ENCODE measurements at places on chromosomes 11 and 22. TPM values are rescaled to one million over a fixed set of nuclear protein-coding genes. Genes with fewer than 3 reads are reported as not detected.

DNA sequence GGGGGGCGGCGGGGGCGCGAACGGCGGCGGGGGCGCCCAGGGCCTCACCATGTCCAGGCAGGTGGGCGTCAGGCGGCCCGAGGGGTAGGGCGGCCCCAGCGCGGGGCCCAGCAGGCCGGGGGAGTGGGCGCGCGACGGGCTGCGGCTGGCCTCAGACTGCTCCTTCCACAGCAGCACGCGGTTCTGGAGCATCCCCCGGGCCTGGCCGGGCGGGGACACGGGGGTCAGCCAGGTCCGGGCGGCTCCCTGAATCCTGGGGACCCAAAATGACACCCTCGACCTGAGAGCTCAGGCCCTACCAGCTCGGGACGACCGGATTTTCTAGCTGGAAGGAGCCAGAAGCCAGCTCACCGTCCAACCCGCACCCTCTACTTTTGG, 5.5 kb upstream of the SLC16A8 start:
- no peaks in the 10 kb centered on the region for H3K27me3 ChIP-seq
- no peak for DNase-seq
- no peaks in the 10 kb centered on the region for H3K4me1 ChIP-seq
- no peaks in the 10 kb centered on the region for H3K36me3 ChIP-seq

DNA sequence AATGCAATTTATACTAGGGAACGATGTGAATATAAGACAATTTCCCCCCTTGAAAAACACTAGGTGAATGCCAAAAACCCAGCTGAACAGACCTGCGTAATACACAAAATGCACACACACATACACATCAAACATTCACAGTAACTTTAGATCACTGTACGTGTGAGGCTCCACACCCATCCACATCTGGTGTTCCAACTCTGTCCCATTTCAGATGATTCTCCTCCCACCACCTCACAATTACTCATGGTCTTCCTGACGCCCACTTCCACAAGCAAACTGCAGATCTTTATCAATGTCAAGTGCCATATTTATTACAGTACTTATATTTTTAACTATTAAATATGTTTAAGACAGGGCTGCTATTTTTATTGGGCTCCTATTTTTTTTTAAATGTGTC, 57.8 kb upstream of the TENM4 start:
- no peaks in the 10 kb centered on the region for H3K4me1 ChIP-seq
- H3K4me3 ChIP-seq: no peak overlapping the region
- H3K27me3 ChIP-seq: no peaks in the 10 kb centered on the region
- H3K36me3 ChIP-seq: no peaks in the 10 kb centered on the region
- no peak overlapping the region for H3K27ac ChIP-seq
- DNase-seq: peak; percentile 57

GRCh38 chr11:101582989-101583250, 887 bp downstream of the TRPC6 start:
- H3K27ac ChIP-seq: peak overlapping the region; percentile 55
- DNase-seq: peak; percentile 23
- H3K27me3 ChIP-seq: no peaks in the 10 kb centered on the region

DNA sequence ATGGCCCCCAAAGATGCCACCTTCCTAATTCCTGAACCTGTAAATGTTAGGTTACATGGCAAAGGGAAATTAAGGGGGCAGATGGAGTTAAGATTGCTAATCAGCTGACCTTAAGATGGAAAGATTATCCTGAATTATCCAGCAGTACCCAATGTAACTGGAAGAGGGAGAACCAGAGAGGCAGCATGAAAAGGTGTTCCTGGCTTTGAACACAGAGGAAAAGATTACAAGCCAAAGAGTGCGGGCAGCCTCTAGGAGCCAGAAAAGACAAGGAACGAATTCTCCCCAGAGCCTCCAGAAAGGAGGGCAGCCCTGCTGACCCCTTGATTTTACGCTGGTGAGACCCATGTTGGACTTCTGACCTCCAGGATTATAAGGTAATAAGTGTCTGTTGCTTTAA, 15.1 kb upstream of the THRSP start:
- peaks cover 9% of the 10 kb centered on the region for H3K4me1 ChIP-seq
- no peaks in the 10 kb centered on the region for H3K27me3 ChIP-seq
- no peaks in the 10 kb centered on the region for H3K36me3 ChIP-seq
- no peak overlapping the region for H3K4me3 ChIP-seq
- H3K27ac ChIP-seq: no peak overlapping the region

The SLC15A3 gene
- total RNA-seq: 29.9 TPM

DNA sequence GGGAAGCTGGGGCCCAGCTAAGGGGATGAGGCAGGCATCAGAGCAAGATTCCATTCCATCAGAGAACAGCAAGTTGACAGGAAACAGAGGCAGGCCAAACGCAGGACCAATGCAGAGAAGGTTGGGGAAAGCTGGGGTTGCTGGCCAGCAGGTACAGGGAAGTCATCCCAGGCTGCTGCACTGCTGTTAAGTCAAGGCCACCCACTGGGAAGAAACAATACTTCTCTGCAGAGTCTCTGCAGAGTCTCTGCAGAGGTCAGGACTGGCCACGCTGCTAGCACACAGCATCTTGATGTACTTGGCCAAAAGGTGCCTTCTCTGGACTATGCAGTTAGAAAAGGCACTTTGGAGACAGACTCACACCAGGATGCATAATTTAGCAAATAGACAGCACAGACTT, 68.5 kb upstream of the CSNK2A3 start:
- H3K4me1 ChIP-seq: peaks cover 7% of the 10 kb centered on the region
- H3K4me3 ChIP-seq: no peak overlapping the region
- no peak overlapping the region for H3K27ac ChIP-seq
- no peak for DNase-seq

DNA sequence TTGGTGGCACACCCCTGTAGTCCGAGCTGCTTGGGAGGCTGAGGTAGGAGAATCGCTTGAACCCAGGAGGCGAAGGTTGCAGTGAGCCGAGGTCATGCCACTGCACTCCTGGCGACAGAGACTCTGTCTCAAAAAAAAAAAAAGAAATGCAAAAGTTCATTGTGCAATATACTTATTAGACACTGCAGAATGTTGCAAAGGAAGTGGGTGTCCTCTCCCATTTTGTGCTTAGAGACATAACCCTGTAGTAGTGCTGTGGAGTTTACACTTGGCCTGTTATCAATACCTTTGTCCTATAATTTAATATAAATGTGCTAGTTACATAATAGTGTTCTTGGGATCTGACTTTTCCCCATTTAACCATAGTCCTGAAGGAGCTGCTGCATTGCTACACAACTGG, 9.4 kb downstream of the BCL2L13 start:
- H3K27ac ChIP-seq: no peak overlapping the region
- H3K36me3 ChIP-seq: no peaks in the 10 kb centered on the region
- H3K27me3 ChIP-seq: no peaks in the 10 kb centered on the region
- no peak for DNase-seq
- no peaks in the 10 kb centered on the region for H3K4me1 ChIP-seq

- H3K27me3 ChIP-seq: no peaks in the 10 kb centered on the region
- no peak overlapping the region for H3K27ac ChIP-seq
- H3K4me1 ChIP-seq: no peaks in the 10 kb centered on the region
- no peaks in the 10 kb centered on the region for H3K36me3 ChIP-seq
- no peak for DNase-seq
These were observed 40.0 kb upstream of the SORL1 start for GRCh38 chr11:121412000-121412587.

The INSC gene
- total RNA-seq: 0.77 TPM

DNA sequence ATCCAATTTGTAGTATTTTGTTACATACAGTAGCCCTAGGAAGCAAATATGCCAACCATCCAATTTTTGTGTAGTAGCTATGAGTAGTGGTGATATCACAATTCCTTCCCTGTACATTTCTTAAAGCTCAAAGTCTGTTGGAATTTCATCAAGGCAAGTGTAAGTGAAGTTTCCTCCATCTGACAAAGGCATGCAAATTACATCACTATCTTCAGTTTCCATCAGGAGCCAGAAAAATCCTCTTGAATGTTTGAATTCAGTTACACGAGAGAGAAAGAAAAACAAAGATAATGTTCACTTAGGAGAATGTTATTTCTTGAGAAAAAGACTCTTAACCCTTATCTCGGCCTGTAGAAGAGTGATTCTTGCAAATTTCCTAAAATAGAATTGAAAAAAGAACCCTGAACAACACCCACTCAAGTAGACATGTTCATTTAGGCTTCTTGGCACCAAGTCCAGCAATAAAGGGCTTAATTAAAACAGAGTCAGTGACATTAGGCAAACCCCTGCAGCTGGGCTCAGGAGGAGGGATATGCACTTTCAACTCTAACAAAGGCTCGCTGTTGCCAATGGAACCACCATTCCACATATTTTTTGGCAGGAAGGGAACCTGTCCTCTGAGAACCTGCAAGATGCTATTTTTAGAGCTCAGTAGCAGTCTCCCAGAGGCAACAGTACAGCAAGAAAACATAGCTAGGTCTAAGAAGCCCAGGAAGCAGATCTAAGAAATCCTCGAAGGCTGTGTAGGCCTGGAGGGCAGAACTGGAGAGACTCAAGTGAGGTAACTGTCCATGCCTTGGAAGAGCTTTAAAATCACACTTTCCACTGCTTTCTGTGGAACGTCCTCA, 144.6 kb downstream of the CCDC81 start:
- no peaks in the 10 kb centered on the region for H3K27me3 ChIP-seq
- H3K4me3 ChIP-seq: no peak overlapping the region
- DNase-seq: peak; percentile 95
- H3K27ac ChIP-seq: no peak overlapping the region

DNA sequence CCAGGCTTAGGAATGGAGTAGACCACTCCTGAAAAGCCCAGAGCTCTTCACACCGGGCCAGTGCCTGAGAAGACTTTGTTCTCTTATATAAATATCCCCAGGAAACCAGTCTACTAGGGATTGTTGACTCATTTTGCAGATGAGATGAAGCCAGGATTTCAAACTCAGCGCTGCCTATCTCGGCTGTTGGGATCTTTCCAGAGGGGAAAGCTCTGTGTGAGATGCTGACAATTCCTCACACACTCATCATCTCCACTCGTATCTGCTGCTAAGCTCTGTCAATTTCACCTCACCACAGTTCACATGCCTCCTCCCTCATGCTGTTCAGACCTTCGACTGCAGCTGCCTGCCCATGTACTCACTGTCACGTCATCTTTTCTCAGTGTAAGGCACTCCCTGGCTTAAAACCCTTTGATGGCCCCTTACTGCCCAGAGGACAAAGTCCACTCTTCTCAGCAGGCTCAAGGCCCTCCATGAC, 12.5 kb downstream of the USH1C start:
- H3K4me1 ChIP-seq: no peaks in the 10 kb centered on the region
- peaks cover 2% of the 10 kb centered on the region for H3K27me3 ChIP-seq
- DNase-seq: peak; percentile 63
- H3K4me3 ChIP-seq: no peak overlapping the region

DNA sequence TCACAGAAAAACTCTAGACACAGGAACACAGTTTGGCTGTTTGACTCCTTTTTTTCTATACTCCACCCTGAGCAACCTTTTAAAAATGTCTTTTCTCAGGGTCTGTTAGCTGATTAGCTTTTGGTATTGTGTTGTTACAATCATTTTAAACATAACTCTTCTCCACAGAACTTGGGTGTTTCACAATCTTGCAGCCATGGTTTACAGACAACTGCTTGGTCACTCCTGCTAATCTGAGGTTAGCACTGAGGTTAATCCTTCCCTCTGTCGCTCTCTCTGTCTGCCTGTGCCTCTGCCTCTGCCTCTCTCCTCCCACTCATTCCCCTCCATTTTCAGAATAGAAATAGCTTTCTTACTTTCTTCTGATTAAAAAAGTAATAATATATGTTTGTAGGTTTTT, 62.4 kb upstream of the ZBED5 start:
- no peaks in the 10 kb centered on the region for H3K27me3 ChIP-seq
- H3K4me1 ChIP-seq: no peaks in the 10 kb centered on the region
- no peak overlapping the region for H3K4me3 ChIP-seq
- no peaks in the 10 kb centered on the region for H3K36me3 ChIP-seq
- DNase-seq: peak; percentile 67

GRCh38 chr11:13043912-13044628, 35.0 kb downstream of the RASSF10 start:
- no peak overlapping the region for H3K4me3 ChIP-seq
- no peak overlapping the region for H3K27ac ChIP-seq
- no peak for DNase-seq
- peaks cover 9% of the 10 kb centered on the region for H3K27me3 ChIP-seq
- no peaks in the 10 kb centered on the region for H3K4me1 ChIP-seq

DNA sequence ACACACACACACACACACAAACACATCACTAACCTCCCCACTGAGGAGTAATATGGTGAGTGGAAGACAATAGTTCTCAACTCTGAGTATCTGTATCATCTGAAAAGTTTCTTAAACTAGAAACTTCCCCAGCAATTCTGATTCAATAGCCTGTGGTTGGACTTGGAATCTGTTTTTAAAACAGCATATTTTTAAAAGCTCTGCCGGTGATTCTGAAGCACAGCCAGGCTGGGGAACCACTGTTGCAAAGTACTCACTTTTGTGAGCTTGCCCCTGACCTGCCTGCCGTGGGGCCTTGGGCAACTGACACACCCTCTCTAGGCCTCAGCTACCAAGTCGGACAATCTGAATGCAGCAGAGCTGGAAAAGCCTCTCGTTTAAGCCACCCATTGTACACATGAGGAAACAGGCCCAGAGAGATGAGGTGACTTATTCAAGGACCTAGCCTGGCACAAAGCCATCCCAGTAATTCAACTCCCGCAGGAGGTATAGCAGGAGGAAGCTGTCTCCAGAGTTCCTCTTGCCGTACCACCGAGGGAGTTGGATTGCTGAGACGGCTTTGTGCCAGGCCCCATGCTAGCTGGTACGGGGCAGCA, 8.9 kb downstream of the SLC15A3 start:
- H3K4me3 ChIP-seq: no peak overlapping the region
- H3K27me3 ChIP-seq: no peaks in the 10 kb centered on the region
- peak; percentile 26 for DNase-seq
- H3K4me1 ChIP-seq: no peaks in the 10 kb centered on the region
- no peak overlapping the region for H3K27ac ChIP-seq
- peaks cover 4% of the 10 kb centered on the region for H3K36me3 ChIP-seq

GRCh38 chr11:130300567-130300966, 14.2 kb downstream of the ZBTB44 start:
- no peaks in the 10 kb centered on the region for H3K27me3 ChIP-seq
- H3K4me3 ChIP-seq: no peak overlapping the region
- no peak for DNase-seq
- no peaks in the 10 kb centered on the region for H3K36me3 ChIP-seq
- no peak overlapping the region for H3K27ac ChIP-seq

- no peaks in the 10 kb centered on the region for H3K36me3 ChIP-seq
- no peaks in the 10 kb centered on the region for H3K4me1 ChIP-seq
- no peaks in the 10 kb centered on the region for H3K27me3 ChIP-seq
- H3K27ac ChIP-seq: no peak overlapping the region
These were observed 148.1 kb upstream of the NARS2 start for GRCh38 chr11:78722786-78723185.

The RFPL2 gene
- not detected for total RNA-seq

The GAL3ST3 gene
- not detected for total RNA-seq
